ENCODE measurements at places on chromosomes 4 and X.

GRCh38 chrX:3592184-3592583 is 121.3 kb downstream of the PRKX start:
- no peak for DNase-seq

DNA sequence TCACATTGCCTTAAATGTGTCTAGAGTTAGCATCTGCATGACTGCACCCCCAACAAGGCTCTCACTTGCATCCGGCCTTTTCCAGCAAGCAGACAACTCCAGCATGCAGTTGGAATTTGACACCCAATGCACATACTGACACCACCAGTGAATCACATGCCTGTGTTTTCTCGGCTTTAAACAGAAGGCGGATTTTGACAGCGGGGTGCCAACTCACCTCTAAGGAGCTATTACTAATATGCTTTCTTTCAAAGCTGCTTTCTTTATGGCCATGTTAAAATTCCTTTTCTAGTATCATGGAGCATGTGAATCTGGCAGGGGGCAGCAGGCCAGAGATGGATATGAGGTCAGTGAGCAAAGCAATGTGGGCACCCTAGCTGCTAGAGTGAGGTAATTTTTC is 78.0 kb upstream of the CLNK start:
- DNase-seq: no peak

- DNase-seq: no peak
Observed at GRCh38 chr4:107643021-107643420, 77.0 kb downstream of the PAPSS1 start.

- no peak for DNase-seq
Observed at GRCh38 chr4:1880332-1880731, 9.1 kb downstream of the NSD2 start.

GRCh38 chr4:70969076-70969475 is 24.4 kb upstream of the DCK start:
- no peak for DNase-seq

- DNase-seq: no peak
Observed at GRCh38 chrX:37425370-37425769, 76.2 kb downstream of the PRRG1 start.

DNA sequence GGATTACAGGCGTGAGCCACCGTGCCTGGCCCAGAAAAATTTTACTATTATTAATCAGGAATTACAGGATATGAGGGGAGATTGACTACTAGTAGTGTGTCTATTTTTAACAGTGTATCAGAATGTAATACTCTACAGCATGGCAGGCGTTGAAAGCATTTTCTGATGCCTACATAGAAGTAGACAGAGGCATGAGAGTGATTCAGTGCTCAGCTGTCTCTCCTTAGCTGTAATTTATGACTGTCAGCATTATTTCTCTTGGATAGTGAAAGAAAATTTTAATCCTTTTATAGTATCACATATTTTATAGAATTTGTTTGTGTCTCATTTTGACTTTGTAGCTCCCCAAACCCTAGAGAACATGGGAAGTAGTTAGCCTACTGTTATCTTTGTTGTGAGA is 20.7 kb downstream of the ARHGAP24 start:
- no peak for DNase-seq

DNA sequence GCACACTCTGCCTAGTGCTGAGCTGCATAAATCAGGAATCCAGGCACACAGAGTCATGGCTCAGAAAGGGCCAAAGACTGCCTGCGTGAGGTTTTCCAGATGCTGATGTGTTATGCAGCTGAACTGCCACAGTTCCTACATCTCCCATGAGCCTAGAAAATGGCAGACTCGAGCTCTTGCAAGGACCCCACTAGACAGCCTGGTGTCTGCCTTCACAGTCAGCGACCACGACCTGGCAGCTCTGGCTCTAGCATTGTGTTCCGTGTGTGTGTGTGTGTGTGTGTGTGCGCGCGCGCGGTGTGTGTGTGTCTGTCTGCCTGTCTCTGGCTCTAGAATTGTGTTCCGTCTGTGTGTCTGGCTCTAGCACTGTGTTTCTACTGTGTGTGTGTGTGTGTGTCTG is 203.6 kb upstream of the AGTR2 start:
- no peak for DNase-seq

DNA sequence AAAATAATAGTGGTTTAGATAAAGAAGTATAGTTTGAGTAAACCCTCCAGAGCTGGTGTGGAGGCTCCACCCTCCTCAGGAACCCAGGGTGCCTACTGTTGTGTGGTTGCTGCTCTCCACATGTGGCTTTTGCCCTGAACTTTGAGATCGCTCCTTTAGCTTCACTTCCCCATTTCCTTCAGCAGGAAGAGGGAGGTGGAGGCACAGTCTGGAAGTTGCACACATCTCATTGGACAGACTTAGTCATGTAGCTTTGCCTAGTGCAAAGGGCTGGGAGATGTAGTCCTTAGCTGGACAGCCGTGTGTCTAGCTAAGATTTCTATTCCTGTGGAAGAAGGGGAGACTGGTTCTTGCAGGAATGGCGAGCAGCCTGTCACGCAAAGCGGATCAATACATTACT is 37.9 kb downstream of the RGS12 start:
- no peak for DNase-seq

DNA sequence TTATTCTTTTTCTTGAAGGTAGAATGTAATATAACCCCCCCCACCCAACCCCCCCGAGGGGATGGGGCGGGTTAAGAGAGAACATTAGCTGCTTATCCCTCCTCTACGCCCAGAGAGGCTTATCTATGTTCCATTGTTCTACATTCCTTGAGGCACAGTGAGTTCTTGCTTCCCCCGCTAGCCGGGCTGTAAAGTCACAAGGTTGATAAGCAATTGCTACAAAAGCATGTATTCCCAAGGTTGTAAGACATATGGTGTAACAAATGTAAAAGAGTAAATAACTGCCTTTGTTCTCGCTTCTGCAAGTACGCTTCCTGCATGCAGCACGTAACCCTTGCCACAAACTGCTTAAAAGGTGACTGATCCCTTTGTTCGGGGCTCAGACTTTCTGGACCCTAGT is 8.2 kb downstream of the DCAF8L2 start:
- DNase-seq: no peak
